ENCODE measurements at places on chromosomes 4 and X. TPM values are rescaled to one million over a fixed set of nuclear protein-coding genes. Genes with fewer than 3 reads are reported as not detected.

CXCL11 gene
- total RNA-seq: 38.4 TPM

ASB11 gene
- total RNA-seq: not detected

MFAP3L gene
- total RNA-seq: 6.8 TPM

SSX1 gene
- not detected for total RNA-seq

- no peak overlapping the region for H3K27ac ChIP-seq
- DNase-seq: no peak
- no peaks in the 10 kb centered on the region for H3K36me3 ChIP-seq
- peaks cover 8% of the 10 kb centered on the region for H3K4me1 ChIP-seq
- H3K27me3 ChIP-seq: no peaks in the 10 kb centered on the region
- H3K4me3 ChIP-seq: no peak overlapping the region
These were observed 942.2 kb downstream of the TRAM1L1 start for GRCh38 chr4:116143198-116143597.

- H3K27ac ChIP-seq: no peak overlapping the region
- no peak for DNase-seq
- no peak overlapping the region for H3K4me3 ChIP-seq
- H3K27me3 ChIP-seq: no peaks in the 10 kb centered on the region
- no peaks in the 10 kb centered on the region for H3K36me3 ChIP-seq
These were observed 31.5 kb upstream of the UNC5C start for GRCh38 chr4:95580226-95580625.

DNA sequence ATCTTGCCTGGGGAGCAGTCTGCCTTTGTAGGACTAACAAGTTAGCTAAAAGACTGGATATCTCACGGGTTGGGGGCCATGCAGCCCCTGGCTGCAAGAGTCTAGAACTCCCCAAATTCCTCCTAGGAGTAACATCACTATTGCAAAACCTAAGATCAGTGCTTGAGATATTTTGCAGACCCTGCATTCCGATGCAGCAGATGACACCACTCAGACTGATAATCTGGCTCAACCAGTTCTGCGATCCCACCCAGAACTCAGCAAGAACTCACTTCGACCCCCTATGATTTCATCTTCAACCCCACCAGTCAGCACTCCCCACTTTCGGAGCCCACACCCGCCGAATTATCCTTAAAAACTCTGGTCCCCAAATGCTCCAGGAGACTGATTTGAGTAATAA is 834.0 kb downstream of the C4orf33 start:
- H3K36me3 ChIP-seq: no peaks in the 10 kb centered on the region
- H3K4me1 ChIP-seq: no peaks in the 10 kb centered on the region
- H3K27me3 ChIP-seq: no peaks in the 10 kb centered on the region
- H3K27ac ChIP-seq: no peak overlapping the region

DNA sequence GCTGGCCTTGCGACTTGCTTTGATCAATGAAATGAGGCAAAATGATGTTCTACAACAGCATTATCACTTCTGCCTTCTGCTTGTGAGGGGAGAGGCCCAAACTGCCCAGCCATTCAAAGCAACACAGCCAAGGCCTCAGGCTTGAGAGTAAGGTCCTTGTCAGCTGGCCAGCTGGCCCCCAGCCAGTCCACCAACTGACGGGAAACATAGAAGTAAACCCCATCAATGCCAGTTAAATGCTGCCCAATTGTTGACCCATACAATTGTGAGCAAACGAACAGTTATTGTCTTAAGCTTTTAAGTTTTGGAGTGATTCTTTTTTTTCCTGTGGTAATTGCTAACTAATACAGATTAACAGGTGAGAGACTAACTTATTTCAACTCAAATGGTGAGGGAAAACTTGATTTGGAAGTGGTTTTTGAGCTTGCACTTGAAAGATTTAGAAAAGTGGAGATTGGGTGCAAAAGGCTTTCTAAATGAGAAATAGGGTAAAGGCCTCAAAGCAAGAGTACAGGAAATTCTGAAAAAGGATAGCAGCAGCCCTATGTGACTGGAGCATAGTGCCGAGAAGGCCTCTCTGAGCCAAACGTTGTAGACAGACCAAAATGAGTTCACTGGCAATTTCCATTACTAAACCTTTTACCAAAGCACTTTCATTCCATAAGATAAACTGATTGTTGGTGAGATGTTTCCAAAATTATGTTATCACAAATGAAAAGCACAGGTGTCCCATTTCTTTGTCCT is 66.9 kb downstream of the ARHGEF38 start:
- peaks cover 17% of the 10 kb centered on the region for H3K36me3 ChIP-seq
- H3K27me3 ChIP-seq: no peaks in the 10 kb centered on the region
- peak; percentile 76 for DNase-seq
- peak overlapping the region; percentile 28 for H3K4me3 ChIP-seq
- peak overlapping the region; percentile 60 for H3K27ac ChIP-seq

DNA sequence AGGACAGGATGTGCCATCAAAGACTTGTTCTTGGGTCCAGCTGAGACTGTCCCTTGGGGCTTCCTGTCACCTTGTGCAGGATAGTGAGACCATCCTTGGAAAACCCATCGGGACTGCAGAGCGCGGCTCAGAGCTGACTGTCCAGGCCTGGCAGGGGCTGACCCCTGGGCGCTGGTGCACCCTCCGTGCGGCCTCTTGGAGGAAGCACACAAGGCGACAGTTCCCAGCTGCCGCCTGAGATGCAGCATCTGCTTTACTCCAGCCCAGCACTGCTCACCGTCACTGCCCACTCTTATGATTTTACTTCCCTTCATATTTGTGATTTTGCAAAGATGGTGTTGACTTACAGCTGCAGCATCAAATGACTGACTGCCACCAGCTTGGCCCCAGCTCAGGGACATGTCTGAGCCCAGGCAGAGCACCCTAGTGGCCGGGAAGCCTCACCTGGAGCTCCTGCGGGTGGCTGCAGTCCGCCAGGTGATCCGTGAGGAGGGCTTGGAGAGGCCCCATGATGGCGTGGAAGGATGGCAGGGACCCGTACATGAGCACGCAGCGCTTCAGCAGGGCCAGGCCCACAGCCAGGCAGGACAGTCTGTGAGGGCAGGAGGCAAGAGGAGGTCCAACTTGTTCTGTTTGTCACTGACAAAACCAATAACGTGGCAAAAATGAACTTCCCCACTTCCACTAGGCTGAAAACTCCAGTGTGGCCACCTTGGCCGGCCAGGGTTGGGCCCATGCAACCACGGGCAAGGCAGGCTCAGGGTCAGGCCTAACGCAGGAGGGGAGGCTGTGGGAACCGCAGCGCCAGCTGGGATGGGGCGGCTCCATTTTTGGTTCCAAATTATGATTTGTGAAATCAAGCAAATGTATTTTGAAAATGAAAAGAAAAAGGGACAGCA is 21.8 kb downstream of the NOP14 start:
- no peak overlapping the region for H3K27ac ChIP-seq
- H3K4me1 ChIP-seq: peaks cover 11% of the 10 kb centered on the region
- H3K4me3 ChIP-seq: no peak overlapping the region
- no peak for DNase-seq

GRCh38 chr4:110663738-110664444 is 41.0 kb upstream of the PITX2 start:
- no peaks in the 10 kb centered on the region for H3K36me3 ChIP-seq
- DNase-seq: no peak
- H3K27ac ChIP-seq: no peak overlapping the region
- peaks cover 12% of the 10 kb centered on the region for H3K4me1 ChIP-seq

- peaks cover 8% of the 10 kb centered on the region for H3K4me1 ChIP-seq
- H3K36me3 ChIP-seq: no peaks in the 10 kb centered on the region
- H3K27me3 ChIP-seq: peaks cover 70% of the 10 kb centered on the region
- DNase-seq: no peak
- no peak overlapping the region for H3K4me3 ChIP-seq
- H3K27ac ChIP-seq: no peak overlapping the region
These were observed 85.3 kb downstream of the RTL5 start for GRCh38 chrX:72046447-72046846.

- H3K27me3 ChIP-seq: no peaks in the 10 kb centered on the region
- H3K4me3 ChIP-seq: no peak overlapping the region
- no peaks in the 10 kb centered on the region for H3K36me3 ChIP-seq
- H3K4me1 ChIP-seq: no peaks in the 10 kb centered on the region
- DNase-seq: no peak
These were observed 38.7 kb downstream of the CPEB2 start for GRCh38 chr4:15040916-15041463.
